EH (cell line): ENCODE measurements at places on chromosomes 2 and 18.

GRCh38 chr2:220619525-220620220 is 952.4 kb downstream of the EPHA4 start:
- DNase-seq, result peak; percentile 46

- no peak for DNase-seq
Measured at GRCh38 chr2:177603768-177604167, 211.2 kb downstream of the AGPS start.

- no peak for DNase-seq
Measured at GRCh38 chr2:29782549-29783458, 138.6 kb downstream of the ALK start.

DNA sequence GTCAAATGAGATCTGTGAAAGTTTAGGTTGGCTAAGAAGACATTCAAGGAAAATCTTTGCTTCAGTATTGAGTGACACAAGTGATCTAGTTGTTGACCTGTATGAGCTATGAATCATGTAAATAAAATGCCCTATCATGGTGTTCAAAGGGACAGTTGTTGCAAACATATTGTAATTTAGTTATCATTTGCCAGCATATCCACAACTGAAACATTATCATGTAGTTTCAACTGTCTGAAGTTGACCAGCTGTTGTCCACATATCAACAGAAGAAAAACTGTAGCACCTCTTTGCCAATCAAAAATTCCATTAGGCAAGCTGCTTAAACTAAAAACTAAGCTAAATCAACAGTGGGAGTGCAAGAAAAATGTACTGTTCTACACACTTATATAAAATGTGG is 527.1 kb upstream of the NRXN1 start:
- DNase-seq, result no peak

DNA sequence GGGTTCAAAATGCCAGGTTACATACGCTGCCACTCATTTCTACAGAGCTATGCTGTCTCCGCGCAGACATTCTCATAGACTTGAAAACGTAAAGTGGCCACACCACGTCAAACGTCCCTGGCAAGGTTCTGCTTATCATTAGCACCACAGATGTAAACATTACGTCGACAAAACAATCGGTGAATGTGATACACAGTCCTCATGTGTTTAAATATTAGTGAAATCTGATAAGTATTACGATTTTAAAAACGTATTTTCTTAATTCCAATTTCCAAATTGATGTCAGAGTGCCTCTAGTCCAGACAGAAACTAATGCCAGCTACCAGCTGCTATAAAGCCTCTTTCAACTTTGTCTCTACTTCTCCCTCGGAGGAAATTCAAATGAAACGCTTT is 1.2 kb downstream of the STK17B start:
- DNase-seq, result peak; percentile 60
